ENCODE measurements at places on chromosomes 7 and 10. TPM values are rescaled to one million over a fixed set of nuclear protein-coding genes. Genes with fewer than 3 reads are reported as not detected.

DNA sequence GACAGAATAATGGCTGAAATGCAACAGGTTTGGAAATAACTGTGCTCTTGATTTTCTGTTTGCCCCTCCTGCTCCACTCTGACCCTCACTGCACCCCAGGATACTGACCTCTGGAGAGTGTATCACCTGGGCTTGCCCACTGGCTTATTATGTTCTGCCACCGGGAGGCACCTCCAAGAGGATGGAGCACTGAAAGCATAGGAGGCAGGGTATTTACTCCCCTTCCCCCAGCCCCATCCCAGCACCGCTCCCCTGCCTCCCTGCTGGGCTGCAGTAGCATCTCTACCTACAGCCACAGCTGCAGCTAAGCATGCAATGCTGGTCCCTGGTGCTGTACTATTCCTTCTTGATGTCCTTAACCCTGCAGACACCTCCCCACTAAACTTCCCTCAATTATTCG is 26.4 kb downstream of the RAB11FIP2 start:
- H3K27me3 ChIP-seq: no peaks in the 10 kb centered on the region
- H3K4me1 ChIP-seq: no peaks in the 10 kb centered on the region
- H3K27ac ChIP-seq: no peak overlapping the region
- no peak overlapping the region for H3K4me3 ChIP-seq
- peaks cover 5% of the 10 kb centered on the region for H3K36me3 ChIP-seq

The TNKS2 gene
- 47.0 TPM for total RNA-seq

DNA sequence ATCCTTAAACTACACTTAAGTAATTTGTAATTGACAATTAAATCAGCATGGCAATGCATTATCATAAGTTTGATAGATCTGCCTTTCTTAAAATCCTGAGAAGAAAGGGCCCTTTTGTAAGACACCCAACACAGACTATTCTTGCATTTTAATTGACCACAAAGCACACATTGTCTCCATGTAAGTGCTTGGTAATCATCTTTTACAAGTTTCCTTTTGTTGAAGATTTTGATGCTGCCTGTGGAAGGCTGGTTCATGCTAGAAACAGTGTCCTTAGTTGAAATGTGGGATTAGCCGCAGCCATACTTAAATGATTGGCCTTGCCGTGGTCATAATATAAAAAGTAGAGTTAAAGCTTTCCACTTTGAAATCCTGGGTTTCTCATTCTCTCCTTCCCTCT is 32.3 kb upstream of the CELF2 start:
- H3K36me3 ChIP-seq: no peaks in the 10 kb centered on the region
- H3K4me1 ChIP-seq: no peaks in the 10 kb centered on the region
- H3K27ac ChIP-seq: no peak overlapping the region
- no peaks in the 10 kb centered on the region for H3K27me3 ChIP-seq
- H3K4me3 ChIP-seq: no peak overlapping the region

The SVIL gene
- 33.5 TPM for total RNA-seq

The ZP3 gene
- 1.9 TPM for total RNA-seq

The MMP21 gene
- total RNA-seq: 0.35 TPM

The ENO4 gene
- total RNA-seq: not detected

The CCT6A gene
- total RNA-seq: 48.1 TPM
